NCI-H2227 treated with DMSO at 0.1 percent for 48 hours (cell line): ENCODE measurements at places on chromosomes 11 and 22.

- DNase-seq = no peak
These were observed 40.3 kb upstream of the A4GALT start for GRCh38 chr22:42760806-42761565.

- DNase-seq = no peak
These were observed 6.1 kb downstream of the CD81 start for GRCh38 chr11:2382936-2383851.

- DNase-seq = no peak
These were observed 5.4 kb downstream of the SPINDOC start for GRCh38 chr11:63818609-63819008.

DNA sequence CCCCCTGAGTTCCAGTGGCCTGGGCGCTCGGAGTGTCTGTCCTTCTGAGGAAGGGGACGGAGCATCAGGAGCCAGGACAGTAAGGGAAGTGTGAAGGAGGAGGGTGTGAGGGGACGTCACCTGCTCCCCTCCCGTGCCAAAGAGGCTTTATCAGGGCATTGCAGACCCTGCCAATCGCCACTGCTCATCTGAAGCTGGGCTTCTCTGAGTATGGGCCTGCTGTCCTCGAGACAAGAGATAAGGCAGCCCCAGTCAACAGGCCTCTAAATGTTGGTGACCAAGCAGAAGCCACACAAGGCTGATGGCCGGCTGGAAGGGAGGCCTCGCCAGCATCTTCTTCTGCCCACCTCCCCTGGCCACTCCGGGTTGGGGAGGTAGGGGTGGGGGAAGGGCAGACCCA is 29.8 kb downstream of the LIF start:
- DNase-seq = no peak

DNA sequence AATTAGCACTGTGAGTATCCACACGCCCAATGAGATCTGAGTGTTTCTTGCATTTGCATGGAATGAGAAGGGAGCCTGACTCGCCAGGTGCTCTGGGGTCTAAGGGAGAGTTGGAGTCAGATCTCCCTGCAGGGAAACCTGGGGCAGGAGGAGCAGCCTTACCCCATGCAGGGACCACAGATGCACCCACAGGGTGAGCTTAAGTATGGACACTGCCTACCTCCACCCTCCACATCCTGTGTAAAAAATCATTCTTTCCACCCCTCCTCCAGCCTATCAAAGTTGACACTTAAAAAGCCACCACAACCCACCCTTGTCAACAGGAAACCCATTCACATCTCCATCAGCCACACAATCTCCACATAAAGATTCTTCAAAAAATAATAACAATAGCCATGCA is 67.0 kb upstream of the IGLL5 start:
- DNase-seq = no peak

DNA sequence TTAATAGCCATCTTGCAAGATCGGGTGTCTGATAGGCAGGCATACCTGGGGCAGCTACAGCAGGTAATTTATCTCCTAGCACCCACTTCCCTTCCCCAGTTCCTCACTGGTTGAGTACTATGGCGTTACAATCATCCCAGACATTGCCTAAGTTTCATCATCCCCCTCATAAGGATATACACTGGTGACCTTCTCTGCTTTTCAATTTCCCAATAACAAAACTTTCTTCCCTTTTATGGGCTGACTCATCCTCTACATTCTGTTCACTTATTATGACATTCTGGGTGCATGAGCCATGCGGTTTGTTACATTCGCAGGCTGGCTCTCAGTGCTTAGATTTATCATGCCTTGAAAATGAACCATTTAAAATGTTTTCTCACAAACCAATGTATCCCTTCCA is 5.0 kb upstream of the MRPL11 start:
- no peak for DNase-seq

DNA sequence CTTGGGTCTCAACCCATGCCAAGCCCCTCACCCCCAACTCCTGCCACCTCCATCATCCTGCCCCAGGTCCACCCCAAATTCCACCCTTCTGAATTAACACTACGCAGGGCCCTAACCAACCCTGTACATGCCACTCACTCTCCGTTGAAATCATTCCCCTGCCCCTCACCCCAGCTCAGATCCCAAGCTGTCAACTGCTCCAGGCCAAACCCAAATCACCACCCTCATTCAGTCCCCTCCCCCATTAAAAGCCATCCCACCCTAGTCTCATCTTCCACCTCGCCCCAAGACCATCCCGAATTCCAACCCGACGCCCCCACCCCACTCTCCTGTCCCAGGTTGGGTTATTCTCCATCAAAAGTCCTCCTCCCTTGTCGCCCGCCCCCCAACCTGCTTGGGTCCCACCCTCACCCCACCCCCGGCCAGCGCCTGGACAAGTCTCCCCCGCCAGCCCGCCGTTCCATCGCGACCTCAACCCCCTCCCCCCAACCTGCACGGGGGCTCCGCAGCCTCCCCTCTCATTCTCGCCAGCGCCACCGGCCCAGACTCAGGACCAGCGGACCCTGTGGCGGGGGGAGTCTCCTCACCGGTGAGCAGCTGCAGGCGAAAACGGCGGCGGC is 466 bp downstream of the FAM168A start:
- no peak for DNase-seq

- no peak for DNase-seq
These were observed 8.2 kb downstream of the C11orf24 start for GRCh38 chr11:68263444-68264035.

DNA sequence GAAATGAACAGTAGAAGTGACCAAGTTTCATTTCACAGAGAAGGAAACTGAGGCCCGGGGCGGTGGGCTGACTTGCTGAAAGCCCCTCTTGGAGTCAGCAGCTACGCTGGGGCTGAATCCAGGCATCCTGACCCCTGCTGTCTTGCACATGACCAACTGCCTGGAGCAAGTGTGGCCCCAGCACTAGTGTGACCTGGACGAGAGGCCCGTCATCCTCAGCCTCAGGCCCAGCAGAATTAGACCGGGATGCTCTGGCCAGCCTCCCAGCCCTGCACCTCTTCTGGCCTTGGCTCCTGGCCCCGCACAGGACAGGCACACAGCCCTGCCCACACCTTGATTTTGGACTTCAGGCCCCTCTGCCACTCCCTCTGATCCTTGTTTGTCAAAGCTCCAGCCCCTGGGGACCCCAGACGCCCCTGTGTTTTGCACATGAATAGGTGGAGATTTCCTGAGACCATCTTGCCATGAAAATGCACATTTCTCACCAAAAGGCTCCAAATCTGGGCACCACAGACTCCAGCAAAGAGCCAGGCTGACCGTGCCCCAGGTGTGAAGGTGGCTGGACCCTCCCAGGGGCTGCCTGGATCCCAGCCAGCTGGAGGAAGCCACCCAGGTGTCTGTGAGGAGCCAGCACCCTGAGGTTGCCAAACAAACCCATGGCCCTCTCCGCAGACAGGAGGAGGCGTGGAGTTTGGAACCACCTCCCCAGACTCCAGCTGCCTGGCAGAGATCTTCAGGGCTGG is 24.9 kb downstream of the FGF4 start:
- no peak for DNase-seq

- no peak for DNase-seq
These were observed 4.9 kb downstream of the MS4A15 start for GRCh38 chr11:60761436-60762190.

DNA sequence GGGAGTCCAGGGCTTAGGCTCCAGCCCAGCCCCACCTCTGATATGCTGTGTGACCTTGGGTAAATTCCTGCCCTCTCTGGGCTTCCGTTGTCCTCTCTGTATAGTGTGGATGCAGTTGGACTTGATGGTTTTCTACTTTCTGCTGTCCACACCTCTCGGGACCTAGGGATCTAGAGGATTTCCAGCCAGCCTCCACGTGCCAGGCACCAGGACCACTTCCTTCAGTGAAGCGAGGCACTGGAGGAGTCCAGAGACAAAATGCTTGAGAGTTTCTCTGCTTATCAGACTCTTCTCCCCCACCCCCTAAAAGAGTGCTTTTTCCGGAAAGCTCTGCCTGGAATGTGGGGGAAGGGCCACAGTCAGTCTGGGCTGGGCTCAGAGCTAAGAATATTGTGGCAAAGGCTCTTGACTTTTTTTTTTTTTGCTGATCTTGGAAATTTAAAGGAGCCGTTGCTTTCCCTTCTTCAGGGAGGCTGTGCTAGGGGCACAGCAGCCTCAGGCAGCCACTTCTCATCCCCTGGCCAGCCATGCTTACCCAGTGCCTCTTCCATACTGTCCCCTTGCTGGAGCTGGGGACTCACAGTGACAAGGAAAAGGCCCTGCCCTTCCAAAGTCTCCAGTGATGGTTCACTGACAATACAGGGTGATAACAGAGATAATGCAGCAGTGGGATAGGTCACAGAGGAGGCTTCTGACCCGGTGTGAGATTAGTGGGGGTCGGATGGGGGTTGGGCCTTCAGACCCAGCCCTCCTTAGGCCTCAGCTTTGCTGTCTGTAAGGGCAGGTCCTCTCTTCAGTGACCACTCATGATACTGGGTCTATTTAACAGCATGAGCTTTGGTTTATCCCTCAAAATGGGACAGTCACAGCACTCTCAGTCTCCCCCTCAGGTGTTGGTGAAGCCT is 2.9 kb upstream of the SERPINH1 start:
- DNase-seq = peak; percentile 68

GRCh38 chr22:27669798-27670599 is 131.6 kb downstream of the MN1 start:
- DNase-seq = no peak

GRCh38 chr11:88103337-88104206 is 71.7 kb downstream of the RAB38 start:
- DNase-seq = no peak

DNA sequence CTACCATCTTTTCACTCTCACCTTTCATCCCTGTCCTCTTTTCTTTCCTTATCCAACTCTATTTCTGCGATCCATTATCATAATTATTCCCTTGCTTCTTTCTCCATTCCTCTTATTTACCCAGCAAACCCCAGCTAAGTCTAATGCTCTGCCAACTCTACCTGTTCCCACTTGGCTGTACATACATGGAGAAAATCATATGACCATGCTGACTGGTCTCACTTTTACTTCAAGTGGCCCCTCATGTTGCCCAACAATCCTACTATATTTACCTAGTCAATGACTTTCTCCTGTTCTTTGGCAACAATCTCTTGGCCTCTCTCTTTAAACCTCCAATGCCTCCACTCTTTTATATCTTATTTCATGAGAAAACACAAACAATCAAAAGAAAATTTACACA is 94.1 kb downstream of the USP35 start:
- DNase-seq = peak; percentile 26

GRCh38 chr22:38017272-38017920 is 33.0 kb upstream of the SOX10 start:
- DNase-seq = no peak

DNA sequence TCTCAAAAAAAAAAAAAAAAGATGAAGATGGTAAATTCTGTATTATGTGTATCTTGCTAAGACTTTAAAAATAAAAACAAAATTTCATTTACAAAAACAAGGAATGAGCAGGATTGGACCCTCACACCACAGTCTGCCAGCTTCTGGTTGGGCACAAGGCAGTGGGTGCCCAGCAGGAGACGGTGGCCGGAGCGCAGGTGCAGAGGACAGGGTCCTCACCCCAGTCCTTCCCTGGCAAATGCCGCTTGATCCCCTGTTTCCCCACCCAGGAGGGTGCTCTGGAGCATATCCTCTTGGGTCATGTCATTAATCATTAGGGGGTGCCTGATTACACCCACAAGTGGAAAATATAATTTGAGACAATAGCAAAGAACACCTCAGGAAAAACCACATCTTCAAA is 31.2 kb downstream of the SHANK2 start:
- DNase-seq = no peak

- DNase-seq = no peak
These were observed 282.6 kb downstream of the CADM1 start for GRCh38 chr11:115221461-115222069.
